Activated CD8-positive, alpha-beta T cell treated with anti-CD3 and anti-CD28 coated beads, Interleukin-2, amount 10 ng/mL, durations not matched to agents 7 days and 5 days (primary cell): ENCODE measurements at places on chromosomes 11 and 22.

- DNase-seq: peak; percentile 79
- no peaks in the 10 kb centered on the region for H3K27me3 ChIP-seq
- H3K4me1 ChIP-seq: peaks cover 60% of the 10 kb centered on the region
- peak overlapping the region; percentile 83 for H3K27ac ChIP-seq
Observed at GRCh38 chr11:67646535-67647336, 3.8 kb downstream of the ACY3 start.

DNA sequence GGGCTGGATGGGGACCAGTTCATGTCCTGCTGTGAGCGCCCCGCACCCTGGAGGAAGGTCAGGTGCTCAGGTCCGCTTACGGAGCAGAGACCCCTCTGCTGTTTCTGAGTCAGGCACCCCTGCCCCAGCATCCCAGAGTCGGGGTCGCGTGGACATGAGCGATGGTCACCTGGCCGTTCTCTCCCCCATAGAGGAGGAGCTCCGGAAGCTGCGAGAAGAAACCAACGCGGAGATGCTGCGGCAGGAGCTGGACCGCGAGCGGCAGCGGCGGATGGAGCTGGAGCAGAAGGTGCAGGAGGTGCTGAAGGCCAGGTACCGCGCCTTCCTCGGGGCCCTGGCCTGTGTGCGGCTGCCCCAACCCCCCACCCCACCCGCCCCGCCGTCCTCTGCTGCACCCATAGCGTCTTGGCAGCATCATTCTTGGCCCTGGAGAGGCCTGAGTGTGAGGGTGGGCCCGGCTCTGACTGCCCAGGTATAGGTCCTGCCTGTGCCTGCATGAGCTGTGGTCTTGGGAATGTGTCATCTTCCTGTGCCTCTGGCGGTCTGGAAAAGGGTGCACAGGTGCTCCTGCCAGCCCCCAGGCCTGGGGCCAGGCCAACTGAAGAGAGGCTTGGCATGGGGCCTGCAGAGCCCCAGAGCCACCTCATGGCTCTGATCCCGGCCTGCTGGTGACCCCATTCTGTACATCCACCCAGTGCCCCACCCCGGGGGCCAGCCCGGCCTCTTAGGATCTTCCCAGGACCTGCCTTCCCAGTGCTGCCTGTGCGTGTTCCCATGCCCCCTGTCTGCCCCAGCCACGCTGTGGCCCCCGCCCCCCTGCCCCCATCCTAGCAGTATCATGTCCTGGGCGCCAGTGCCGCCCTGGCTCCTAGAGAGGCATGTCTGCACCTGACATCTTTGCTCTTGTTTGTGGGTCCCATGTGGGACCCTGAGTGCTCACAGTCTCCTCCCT, 38.1 kb downstream of the GRAMD4 start:
- H3K4me1 ChIP-seq: peaks cover 18% of the 10 kb centered on the region
- H3K4me3 ChIP-seq: no peak overlapping the region
- no peak overlapping the region for H3K27ac ChIP-seq
- no peaks in the 10 kb centered on the region for H3K27me3 ChIP-seq
- H3K36me3 ChIP-seq: no peaks in the 10 kb centered on the region

DNA sequence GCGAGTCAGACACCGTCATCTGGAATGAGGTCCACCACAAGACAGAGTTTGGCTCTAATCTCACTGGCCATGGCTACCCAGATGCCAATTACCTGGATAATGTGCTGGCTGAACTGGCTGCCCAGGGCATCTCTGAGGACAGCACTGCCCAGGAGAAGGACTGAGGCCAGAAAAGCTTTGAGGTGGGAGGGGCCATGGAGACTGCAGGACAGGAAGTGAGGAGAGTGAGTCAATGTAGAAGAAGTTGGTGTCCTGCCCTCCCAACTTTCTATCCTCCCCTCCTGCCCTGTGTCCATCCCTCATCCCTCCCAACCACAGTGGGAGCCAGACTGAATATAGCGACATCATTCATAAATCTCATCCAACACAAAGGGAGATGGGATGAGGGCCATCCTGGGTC, 8.0 kb downstream of the MPEG1 start:
- peaks cover 23% of the 10 kb centered on the region for H3K27me3 ChIP-seq
- DNase-seq: no peak
- H3K27ac ChIP-seq: no peak overlapping the region

DNA sequence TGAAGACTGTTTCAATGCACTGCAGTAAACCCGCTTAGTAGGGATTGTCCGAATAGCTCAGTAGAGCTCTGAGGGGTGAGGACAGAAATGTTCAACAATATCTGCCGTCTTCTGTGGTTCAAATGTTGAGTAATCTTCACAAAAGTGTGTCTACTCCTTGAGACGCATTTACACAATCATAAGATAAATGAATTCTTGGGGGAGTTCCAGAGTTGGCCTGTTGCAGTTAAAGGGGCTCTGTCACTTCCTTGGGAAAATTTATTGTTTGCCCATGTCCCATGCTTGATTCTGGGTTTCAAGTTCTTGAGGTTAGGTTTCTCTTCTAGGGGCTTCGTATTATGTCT, 614 bp downstream of the ANO3 start:
- H3K36me3 ChIP-seq: no peaks in the 10 kb centered on the region
- DNase-seq: no peak
- no peak overlapping the region for H3K4me3 ChIP-seq
- peaks cover 5% of the 10 kb centered on the region for H3K27me3 ChIP-seq
- no peak overlapping the region for H3K27ac ChIP-seq
- no peaks in the 10 kb centered on the region for H3K4me1 ChIP-seq

- no peaks in the 10 kb centered on the region for H3K27me3 ChIP-seq
- H3K36me3 ChIP-seq: no peaks in the 10 kb centered on the region
- no peaks in the 10 kb centered on the region for H3K4me1 ChIP-seq
- no peak overlapping the region for H3K4me3 ChIP-seq
Observed at GRCh38 chr11:19646921-19647320, 65.7 kb upstream of the NAV2 start.

DNA sequence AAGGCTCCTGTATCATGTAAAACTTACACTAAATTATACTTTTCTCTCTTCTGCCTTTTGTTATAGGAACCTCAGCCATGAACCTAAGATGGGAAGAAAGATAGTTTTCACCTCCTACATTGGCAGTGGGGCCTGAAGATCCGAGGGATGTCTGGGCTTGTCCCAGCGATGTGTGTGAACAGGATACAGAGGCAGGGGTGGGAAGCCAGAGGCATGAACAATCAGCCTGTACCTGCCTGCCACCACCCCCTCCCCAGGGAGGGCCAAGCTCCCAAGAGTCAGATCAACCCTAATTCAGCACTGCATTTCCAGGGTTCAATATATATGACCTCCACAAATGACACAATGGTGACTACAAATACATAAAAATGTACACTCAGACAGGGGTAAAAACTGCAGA, 9.4 kb downstream of the KIAA0930 start:
- peaks cover 12% of the 10 kb centered on the region for H3K4me1 ChIP-seq
- no peak overlapping the region for H3K4me3 ChIP-seq
- no peak for DNase-seq
- no peak overlapping the region for H3K27ac ChIP-seq

DNA sequence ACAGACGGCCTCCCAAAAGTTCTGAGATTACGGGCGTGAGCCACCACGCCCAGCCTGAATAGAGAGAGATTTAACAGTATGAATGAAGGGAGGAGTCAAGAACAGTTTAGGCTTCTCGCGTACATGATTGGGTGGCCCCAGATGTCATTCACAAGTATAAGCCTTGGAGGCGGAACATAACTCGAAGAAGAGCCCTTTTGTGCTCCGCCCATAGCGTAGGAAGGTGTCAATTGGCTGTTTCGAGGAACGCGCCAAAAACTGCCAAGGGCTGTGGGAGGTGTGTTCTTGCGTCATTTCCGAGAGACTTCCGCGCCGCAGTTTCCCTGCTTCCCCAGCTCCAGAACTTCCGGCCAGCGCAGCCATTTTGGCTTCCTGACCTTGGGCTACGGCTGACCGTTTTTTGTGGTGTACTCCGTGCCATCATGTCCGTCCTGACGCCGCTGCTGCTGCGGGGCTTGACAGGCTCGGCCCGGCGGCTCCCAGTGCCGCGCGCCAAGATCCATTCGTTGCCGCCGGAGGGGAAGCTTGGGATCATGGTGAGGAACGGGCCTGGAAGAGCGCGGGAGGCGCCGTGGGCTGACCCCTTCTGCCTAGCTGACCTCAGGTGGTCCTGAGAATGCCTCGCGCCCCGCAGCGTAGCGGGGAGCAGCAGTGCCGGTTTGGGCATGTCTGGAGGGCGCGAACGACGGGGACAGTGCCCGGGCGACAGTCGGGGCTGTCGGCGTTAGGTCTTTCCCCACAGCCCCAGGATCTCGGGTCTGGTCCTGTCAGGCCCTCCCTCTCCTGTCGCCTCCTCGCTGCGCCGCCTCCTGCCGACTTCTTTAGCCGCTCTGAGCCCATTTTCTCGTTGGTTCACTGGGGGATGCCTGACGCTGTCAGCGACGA, at the start of gene COX8A:
TSS of gene COX8A (plus strand) at position 362 of the 885 bp plus-strand sequence. CDS start at position 423, 61 bp downstream.
- H3K36me3 ChIP-seq: peaks cover 35% of the 10 kb centered on the region
- peak; percentile 99 for DNase-seq
- H3K4me1 ChIP-seq: peaks cover 42% of the 10 kb centered on the region
- H3K27ac ChIP-seq: peak within 1 kb of the TSS; percentile 100

DNA sequence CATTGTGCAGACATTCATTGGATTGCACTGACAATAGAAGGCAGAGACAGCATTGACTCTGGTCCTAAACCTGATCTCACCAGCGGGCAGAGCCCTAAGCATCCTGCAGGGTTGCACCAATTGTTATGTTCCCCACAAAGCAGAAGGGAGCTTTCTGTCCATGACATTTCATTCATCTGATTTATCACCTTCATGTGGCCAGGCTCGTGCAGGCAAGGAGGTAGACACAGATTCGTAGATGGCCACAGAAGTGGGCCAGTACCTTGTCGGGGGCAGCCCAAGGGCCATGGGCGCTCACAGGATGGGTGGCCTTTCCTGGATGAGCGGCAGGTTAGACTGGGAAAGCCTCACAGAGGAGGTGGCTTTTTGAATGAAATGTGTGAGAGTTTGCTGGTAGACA, 2.9 kb downstream of the TSKU start:
- H3K4me1 ChIP-seq: peaks cover 17% of the 10 kb centered on the region
- no peaks in the 10 kb centered on the region for H3K36me3 ChIP-seq
- no peak for DNase-seq
- peaks cover 38% of the 10 kb centered on the region for H3K27me3 ChIP-seq
- H3K27ac ChIP-seq: no peak overlapping the region

DNA sequence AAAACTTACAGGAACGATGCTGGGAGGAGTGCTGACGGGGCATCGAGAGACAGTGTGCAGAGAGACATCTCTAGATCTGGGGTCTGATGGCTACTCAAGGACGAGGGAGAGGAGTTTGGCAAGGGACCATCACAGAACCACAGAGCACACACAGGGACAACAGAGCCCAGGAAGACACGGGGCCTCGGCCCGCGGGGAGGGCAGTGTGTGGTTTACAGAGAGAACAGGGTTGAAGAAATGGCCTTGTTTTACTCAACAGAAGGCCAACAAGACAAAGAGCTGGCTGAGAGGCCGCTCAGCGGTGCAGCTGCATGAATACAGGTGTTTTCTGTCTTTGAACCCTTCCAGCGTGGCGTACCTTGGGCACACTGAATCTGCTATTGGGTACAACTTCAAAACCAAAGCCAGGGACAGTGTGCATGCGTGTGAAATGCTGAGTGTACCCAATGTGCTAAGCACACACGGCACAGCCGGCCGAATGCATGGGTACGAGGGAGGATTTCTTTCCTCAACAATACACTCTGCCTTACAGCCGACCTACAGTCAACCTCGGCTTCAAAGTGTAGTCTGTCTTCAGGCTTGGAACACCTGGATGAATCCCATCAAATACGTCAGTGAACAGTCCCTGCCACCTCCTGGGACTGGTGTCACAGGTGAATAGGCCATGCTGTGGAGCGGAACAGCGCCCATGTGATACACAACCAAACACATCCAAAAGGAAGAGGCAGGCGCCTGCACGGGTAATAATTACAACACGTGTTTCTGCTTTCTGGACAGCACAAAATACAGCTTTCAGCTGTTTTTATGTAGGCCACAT, 20.7 kb upstream of the BID start:
- H3K4me1 ChIP-seq: peaks cover 4% of the 10 kb centered on the region
- no peaks in the 10 kb centered on the region for H3K27me3 ChIP-seq
- no peaks in the 10 kb centered on the region for H3K36me3 ChIP-seq
- no peak overlapping the region for H3K4me3 ChIP-seq
- no peak overlapping the region for H3K27ac ChIP-seq

- peaks cover 79% of the 10 kb centered on the region for H3K27me3 ChIP-seq
Observed at GRCh38 chr11:31807799-31808667, 3.1 kb downstream of the PAX6 start.

- H3K4me3 ChIP-seq: no peak overlapping the region
- no peaks in the 10 kb centered on the region for H3K36me3 ChIP-seq
- no peak for DNase-seq
- H3K27ac ChIP-seq: no peak overlapping the region
- H3K27me3 ChIP-seq: no peaks in the 10 kb centered on the region
- H3K4me1 ChIP-seq: no peaks in the 10 kb centered on the region
Observed at GRCh38 chr11:84824624-84825023, 802.5 kb downstream of the DLG2 start.

GRCh38 chr11:10653261-10653660, 40.3 kb downstream of the IRAG1 start:
- peaks cover 2% of the 10 kb centered on the region for H3K27me3 ChIP-seq
- H3K4me3 ChIP-seq: no peak overlapping the region
- H3K4me1 ChIP-seq: peaks cover 22% of the 10 kb centered on the region

GRCh38 chr11:34970033-34970432, 53.6 kb downstream of the PDHX start:
- H3K4me3 ChIP-seq: no peak overlapping the region
- DNase-seq: no peak
- no peaks in the 10 kb centered on the region for H3K27me3 ChIP-seq

- DNase-seq: peak; percentile 89
- H3K4me3 ChIP-seq: peak overlapping the region; percentile 72
- H3K27ac ChIP-seq: peak overlapping the region; percentile 99
- no peaks in the 10 kb centered on the region for H3K27me3 ChIP-seq
- peaks cover 69% of the 10 kb centered on the region for H3K4me1 ChIP-seq
Observed at GRCh38 chr22:37077802-37078448, 26.4 kb downstream of the KCTD17 start.

- H3K4me1 ChIP-seq: no peaks in the 10 kb centered on the region
- no peaks in the 10 kb centered on the region for H3K36me3 ChIP-seq
- no peak overlapping the region for H3K4me3 ChIP-seq
- DNase-seq: no peak
- no peak overlapping the region for H3K27ac ChIP-seq
- peaks cover 3% of the 10 kb centered on the region for H3K27me3 ChIP-seq
Observed at GRCh38 chr11:95760941-95761340, 28.6 kb downstream of the FAM76B start.

- no peaks in the 10 kb centered on the region for H3K36me3 ChIP-seq
- H3K4me3 ChIP-seq: no peak overlapping the region
- peaks cover 4% of the 10 kb centered on the region for H3K4me1 ChIP-seq
- DNase-seq: no peak
- no peak overlapping the region for H3K27ac ChIP-seq
Observed at GRCh38 chr11:62914416-62914815, 6.7 kb downstream of the CHRM1 start.

- peaks cover 59% of the 10 kb centered on the region for H3K36me3 ChIP-seq
- H3K4me3 ChIP-seq: no peak overlapping the region
- H3K27me3 ChIP-seq: no peaks in the 10 kb centered on the region
- no peaks in the 10 kb centered on the region for H3K4me1 ChIP-seq
- H3K27ac ChIP-seq: no peak overlapping the region
Observed at GRCh38 chr11:61403658-61404057, 11.3 kb downstream of the TMEM216 start.

- peaks cover 16% of the 10 kb centered on the region for H3K4me1 ChIP-seq
- no peak overlapping the region for H3K4me3 ChIP-seq
- H3K27ac ChIP-seq: no peak overlapping the region
- no peak for DNase-seq
Observed at GRCh38 chr11:12675951-12676711, 1.9 kb downstream of the TEAD1 start.
